ENCODE measurements at places on chromosomes 7 and 10.

- no peak for DNase-seq
Observed at GRCh38 chr10:14144451-14144850, 186.3 kb downstream of the FRMD4A start.

DNA sequence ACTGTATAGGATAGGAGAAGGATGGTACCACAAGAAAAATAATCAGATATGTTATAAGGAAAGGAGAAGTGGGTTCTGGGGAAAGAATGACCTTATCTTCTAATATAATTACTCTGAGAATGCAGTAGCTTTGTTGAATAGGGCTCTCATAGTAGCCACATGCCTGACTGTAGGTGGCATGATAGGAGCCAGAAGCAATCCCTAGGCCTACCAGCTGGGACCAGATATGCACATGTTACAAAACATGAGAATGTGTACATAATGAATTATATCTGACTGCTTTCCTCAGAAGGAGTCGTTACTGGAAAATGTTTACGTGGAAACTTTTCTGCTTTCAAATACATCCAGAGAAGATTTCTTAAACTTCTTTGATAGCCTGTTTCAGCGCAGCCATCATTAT is 53.2 kb upstream of the FAM3C start:
- DNase-seq, result no peak

GRCh38 chr7:144105211-144105610 is 4.2 kb upstream of the OR2A2 start:
- DNase-seq, result no peak

- DNase-seq, result no peak
Observed at GRCh38 chr7:114818501-114818900, 103.4 kb upstream of the MDFIC start.

DNA sequence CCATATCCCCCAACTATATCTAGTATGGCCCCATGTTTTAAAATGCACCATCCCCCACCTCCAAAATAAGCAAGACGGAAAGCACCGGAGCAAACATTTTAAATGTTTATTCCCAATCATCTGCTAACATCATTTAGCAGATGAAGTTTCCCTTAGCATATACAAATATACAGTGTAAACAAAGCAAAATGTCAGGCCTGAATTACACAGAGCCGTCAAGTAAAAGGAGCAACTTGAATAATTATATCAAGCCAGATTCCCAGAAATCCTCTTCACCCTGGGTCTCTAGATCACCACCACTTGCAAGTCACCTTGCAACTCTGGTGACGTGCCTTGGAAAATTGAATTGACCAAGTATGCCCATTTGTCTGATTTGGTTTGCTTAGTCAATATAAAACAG is 91.6 kb upstream of the COL1A2 start:
- no peak for DNase-seq

- DNase-seq, result peak; percentile 74
Observed at GRCh38 chr10:15813415-15813814, 46.9 kb downstream of the MINDY3 start.

DNA sequence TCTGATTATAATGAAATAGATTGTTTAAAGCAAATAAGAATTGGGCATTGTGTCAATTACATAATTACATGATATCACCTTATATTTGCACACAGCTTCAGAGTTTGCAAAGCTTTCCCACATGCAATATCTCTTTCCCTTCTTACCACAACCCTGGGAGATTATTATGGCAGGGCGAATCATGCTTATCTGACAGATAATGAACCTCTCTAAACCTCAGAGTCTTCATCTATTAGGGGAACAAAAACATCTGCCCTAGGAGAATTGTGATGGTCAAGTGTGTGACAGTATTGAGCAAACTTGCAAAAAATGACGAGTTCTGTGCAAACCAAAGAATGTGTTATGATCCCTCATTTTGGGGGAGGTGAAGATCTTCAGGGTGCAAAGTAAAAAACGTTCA is 90.0 kb downstream of the MYOF start:
- DNase-seq, result no peak

GRCh38 chr7:91559947-91560346 is 295.7 kb downstream of the FZD1 start:
- DNase-seq, result no peak
